ENCODE measurements at places on chromosomes 16 and 17.
A peak's percentile ranks its signal among the peaks of the same experiment; 100 is the strongest.

DNA sequence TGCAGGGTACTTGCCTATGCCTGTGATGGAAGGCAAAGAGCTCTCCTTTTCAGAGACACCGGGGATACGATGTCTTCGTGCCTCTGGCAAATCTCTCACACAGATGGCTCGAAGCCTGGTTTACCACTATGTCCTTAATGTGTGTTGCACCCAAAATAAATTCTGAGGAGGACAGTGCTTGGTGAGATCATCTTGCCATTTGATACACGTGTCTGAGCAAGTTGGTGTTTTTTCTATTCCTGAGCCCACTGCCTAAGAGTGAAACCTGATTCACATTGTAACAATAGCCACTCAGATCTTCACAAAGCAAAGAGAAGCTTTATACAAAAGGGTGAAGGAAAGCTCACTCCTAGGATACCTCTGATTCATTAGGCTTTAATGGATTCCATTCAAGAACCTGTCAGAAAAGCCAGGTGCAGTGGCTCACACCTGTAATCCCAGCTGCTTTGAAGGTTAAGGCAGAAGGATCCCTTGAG lies 33.1 kb upstream of the AKAP1 start:
- no peak for DNase-seq

DNA sequence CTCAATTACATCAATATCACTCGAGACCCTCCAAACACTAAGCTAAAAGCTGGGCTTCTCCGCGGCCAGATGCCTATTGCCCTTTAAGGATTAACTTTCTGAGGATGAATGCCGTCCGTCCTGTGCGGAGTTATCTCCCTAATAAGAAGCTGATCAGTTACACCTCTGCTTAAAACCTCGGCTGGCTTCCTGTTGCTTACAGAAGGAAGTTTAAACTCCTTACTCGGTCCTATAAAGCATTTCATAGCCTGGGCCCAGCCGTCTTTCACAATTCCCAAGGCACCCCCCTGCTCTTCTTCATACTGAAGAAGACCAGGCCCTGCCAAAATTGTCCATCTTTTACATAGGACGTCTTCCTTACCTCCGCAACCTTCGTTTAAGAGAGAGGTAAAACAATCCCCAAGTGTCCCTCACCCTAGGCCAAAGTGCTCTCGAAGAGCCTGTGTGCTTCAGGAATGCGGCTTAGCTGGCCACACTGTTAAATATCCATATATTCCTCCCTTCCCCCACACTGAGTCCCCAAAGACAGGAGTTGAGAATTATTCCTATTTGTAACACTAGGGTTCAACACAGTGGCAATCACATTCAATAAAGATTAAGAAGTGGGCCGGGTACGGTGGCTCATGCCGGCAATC lies 112.6 kb upstream of the IRX5 start:
- DNase-seq: no peak

DNA sequence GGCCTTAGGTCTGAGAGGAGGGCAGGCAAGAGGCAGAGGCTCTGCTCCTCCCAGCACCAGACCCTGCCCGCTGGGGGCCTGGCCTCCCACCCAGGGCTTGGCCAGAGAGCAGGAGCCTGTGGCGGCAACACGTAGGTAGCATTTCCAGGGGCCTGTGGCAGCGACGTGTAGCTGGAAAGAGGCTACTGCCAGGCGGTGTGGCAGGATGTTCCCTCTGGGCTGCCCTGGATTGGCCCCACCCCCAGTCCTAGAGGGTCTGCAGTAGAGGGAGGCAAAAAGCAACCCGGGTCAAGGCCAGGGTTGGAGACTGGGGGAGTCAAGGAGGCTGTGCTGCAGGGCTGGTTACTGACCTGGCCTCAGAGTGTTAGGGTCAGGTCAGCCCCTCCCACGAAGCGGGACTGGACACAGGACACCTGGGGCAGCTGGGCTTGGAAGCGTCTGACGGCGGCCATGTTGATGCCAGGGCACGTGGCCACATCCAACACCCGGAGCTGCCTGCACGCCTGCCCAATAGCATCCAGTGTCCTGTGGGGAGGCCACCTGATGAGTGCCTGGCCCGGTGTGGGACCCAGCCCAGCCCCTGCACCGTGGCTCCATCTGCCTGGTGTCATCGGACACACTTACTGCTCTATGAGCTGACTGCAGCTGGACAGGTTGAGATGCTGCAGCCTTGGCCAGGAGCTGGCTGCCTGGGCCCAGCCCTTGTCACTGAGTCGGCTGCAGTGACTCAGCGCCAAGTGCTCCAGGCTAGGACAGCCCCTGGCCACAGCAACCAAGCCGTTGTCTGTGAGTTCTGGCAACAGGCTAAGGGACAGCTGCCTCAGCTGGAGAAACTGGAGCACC lies 8.5 kb downstream of the ELMO3 start:
- DNase-seq: no peak

DNA sequence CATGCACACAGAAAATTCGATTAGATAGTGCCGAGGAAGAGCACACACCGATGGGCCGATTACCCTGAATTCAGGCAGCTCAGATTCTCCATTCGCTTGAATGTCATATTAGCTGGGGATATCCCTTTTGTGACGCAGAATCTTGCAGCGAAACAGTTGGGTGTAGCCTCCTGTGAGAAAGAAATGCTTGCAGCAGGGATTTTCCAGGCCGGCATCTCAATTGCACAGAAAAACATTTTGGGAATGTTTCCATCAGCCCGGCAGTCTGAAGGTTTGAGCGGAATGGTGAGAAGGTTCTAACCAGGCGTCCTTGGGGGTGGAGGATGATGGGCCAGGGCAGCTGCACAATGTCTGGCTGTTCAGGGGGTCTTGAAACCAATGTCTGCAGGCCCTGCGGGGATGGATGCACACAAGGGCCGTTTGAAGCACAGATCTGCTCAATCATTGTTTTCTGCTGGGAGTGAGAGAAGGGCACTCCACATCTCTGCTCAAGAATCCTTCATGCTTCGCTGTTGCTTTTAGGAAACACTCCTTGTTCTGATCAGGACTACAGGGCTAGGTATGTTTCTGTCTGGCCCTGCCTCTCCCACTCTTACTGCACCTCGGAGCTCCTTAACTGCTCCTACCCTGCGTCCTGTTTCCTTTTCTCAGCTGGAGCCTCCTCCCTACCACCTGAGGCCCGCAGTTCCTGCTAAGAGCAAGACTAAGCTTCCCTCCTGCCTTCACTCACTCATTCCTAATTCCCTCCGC lies 94.6 kb downstream of the CMIP start:
- no peak for DNase-seq

- DNase-seq: no peak
These were observed 38.7 kb upstream of the BCAS3 start for GRCh38 chr17:60639019-60639330.

- peak; percentile 83 for DNase-seq
These were observed 15.2 kb downstream of the GALK1 start for GRCh38 chr17:75749545-75750389.

DNA sequence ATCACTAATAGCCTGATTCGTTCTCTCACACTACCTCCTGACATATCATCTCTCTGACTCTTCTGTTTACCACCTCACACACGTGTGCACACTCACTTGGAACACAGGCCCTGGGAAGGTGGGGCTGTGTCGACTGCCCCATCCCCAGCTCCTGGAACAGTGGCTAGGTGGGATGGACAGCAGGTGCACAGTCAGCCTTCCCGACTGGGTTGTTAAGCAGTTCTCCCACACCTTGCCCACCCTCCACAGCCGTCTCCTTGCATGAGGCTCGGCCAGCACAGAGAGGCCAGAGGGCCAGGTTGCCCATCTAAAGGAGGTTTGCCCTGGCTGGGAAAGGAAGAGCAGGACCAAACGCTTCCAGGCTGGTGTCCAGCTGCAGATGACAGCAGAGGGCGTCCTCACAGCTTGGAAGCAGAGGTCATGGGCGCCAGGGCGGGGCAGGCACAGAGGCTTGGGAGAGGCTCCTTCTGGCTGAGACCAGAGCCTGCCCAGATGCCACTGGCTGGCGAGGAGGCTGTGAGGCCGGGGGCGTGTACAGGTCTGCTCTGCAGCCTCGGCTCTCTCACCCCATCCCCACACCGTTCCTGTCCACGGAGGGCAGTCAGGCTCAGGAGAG lies 92.8 kb downstream of the AMFR start:
- DNase-seq: no peak

- DNase-seq: peak; percentile 84
These were observed 431.3 kb downstream of the MAF start for GRCh38 chr16:79169239-79169638.

DNA sequence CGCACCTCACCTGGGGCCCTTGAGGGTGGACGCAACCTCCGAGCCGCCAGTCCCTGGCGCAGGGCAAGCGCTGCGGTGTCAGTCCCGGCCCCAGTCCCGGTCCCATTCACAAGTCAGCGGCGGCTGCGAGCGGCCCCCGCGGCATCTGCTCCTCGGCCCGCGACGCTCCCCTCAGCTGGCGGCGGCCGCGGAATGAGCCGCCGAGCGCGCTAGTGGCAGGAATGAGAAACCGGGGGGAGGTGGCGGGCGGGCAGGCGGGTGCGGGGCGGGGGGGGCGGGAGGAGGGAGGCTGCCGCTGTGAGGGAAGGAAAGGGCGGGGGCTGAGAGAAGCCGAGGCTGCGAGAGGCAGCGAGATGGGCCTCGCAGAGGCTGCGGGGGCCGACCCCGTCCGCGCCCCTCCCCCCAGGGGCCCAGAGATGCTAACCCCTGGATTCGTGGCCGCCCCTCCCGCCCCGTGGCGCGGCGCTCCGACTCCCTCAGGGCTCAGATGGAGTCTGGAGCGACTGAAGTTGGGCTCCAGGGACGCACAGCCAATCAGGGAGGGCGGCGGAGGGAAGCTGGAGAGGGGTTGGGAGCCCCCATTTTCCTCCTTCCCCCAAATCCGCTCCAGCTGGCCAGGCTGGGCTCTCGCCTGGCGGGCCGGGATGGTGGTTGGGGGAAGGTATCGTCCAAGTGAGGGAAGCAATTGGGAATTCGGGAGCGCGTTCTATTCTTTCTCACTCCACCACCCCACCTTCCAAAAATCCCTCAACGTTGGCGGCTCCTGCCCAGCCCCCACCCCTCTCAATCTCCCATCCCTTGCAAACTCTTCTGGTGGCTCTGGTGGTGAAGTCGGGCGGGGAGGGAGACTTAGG lies at the start of gene CDH11:
Gene CDH11, minus strand, starts transcription at position 194 of the 854 bp plus-strand sequence. CDS start 117,194 bp downstream, outside the sequence.
- DNase-seq: no peak

DNA sequence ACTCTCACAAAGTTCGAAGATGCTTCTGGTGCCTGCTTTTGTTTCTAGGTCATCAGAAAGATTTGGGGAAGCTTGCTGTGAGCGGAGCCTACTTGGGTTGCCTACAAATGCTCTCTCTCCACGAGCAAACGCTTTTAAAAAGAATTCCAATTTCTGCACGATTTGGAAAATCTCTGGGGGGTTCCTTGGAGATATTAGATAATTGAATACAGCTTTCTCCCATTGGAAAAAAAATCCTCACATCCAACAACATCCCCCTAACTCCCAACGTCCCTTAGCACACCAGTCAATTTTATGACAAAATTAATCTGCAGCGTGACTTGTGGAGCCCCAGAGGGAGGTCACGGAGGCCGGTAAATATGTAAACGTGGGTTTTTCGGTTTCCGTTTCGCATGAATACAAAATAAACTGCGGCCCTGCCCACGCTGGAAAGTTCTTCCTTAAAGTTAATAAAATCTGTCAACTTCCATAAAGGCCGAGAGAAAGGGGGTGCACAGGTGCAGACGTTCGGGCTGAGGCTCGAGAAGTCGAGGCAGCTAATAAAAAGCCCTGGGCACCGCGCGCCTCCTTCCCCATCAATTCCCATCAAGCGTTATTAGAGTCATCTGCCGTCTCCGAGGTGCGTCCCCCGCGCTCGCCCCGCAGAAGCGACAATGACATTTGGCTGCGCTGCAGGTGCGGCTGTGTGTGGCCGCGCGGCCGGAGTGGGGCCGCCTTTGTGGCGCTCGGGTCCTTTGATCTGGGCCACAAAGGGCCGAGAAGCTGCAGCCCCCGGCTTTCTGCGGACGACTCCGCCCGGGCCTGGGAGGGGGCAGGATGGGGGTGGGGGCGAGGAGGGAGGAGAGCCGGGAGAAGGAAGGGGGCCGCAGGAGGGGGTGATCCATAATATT lies 37.6 kb downstream of the SALL1 start:
- no peak for DNase-seq

- DNase-seq: no peak
These were observed 20.9 kb downstream of the METRNL start for GRCh38 chr17:83100220-83100852.

DNA sequence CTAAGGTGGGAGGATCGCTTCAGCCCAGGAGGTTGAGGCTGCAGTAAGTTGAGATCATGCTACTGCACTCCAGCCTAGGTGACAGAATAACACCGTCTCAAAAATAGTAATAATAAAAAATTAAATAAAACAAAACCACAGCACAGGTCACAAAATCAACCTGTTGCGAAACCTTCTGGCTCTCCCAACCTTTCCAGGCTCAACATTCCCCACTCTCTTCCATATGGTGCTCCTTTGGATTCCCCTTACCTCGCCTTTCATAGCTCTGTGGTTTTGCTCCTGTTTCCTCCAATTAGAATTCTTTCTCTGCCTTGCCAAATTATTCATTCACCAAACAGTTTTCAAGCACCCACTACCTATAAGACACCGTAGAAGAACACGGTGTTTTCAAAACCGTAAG lies 4.7 kb downstream of the ZDHHC7 start:
- DNase-seq: no peak

- no peak for DNase-seq
These were observed 3.3 kb upstream of the VAC14 start for GRCh38 chr16:70804153-70804733.

GRCh38 chr17:9817086-9817485 lies 4.8 kb downstream of the GSG1L2 start:
- DNase-seq: no peak

GRCh38 chr16:3597226-3597625 lies 14.2 kb downstream of the SLX4 start:
- DNase-seq: no peak

GRCh38 chr16:75064403-75065148 lies 52.0 kb downstream of the LDHD start:
- peak; percentile 85 for DNase-seq

- DNase-seq: no peak
These were observed 5.1 kb downstream of the LDHD start for GRCh38 chr16:75111514-75111940.

DNA sequence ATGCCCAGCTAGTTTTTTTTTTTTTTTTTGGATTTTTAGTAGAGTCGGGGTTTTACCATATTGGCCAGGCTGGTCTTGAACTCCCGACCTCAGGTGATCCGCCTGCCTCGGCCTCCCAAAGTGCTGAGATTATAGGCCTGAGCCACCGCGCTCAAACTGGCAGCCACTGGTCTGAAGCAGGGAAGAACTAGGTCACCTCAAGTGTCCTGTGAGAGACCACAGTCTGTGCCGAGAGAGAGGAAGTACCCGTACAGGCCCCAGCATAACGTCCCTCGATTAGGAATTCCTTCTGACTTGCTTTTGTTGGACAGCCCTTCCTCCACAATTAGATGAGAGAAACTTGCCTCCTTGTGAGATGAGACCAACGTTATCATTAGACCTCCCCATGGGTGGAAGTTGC lies 13.7 kb upstream of the CD300E start:
- no peak for DNase-seq

DNA sequence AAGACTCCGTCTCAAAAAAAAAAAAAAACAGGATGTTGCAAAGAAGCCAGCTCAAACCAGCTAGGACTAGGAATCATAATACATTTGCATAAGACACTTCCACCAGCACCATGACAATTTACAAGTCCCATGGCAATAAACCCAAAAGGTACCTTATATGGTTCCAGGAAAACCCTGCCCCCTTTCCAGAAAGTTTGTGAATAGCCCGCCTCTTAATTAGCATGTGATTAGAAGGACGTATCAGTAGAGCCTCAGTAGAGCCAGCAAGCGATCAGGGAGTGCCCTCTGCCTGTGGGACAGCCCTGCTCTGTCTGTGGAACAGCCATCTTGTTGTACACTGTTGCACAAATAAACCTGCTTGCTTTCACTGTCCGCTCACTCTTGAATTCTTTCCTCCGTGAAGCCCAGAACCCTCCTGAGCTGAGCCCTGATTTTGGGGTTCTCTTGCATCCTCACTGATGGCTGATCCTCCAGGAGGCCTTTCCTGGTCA lies 14.0 kb downstream of the NUPR1 start:
- DNase-seq: no peak
